RWPE2 (cell line): ENCODE measurements at places on chromosomes 6 and 20.
A peak's percentile ranks its signal among the peaks of the same experiment; 100 is the strongest.

- DNase-seq = peak; percentile 81
These were observed 61.5 kb downstream of the GPX5 start for GRCh38 chr6:28586962-28587745.

GRCh38 chr6:70886661-70887060 lies 70.2 kb downstream of the B3GAT2 start:
- no peak for DNase-seq

GRCh38 chr6:101486726-101487125 lies 93.2 kb downstream of the GRIK2 start:
- no peak for DNase-seq

- DNase-seq = no peak
These were observed 106.8 kb downstream of the BCAS1 start for GRCh38 chr20:53963635-53964034.

- DNase-seq = no peak
These were observed 631.2 kb upstream of the EPHA7 start for GRCh38 chr6:94050515-94050914.

DNA sequence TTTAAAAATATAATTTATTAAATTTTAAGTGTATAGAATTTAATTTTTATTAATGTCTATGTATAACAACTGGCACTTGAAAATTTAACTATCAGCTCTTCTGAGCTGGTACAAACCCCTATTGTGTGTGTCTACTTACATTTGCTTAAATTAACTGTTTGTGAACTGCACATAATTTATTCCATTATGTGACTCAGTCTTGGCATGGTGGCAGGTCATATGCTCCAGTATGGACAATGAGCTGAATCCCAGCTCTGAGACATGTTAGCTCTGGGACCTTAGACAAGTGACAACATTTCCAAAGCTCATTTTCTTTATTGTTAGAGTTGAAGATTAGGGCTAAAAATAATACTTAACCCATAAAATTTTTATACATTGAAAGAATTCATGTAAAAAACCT lies 526.1 kb upstream of the MARCKS start:
- no peak for DNase-seq
